Stimulated activated naive CD4-positive, alpha-beta T cell (primary cell): ENCODE measurements at places on chromosomes 7 and 10.
A peak's percentile ranks its signal among the peaks of the same experiment; 100 is the strongest.

GRCh38 chr7:157360483-157361025 is 23.8 kb downstream of the DNAJB6 start:
- no peak for DNase-seq

DNA sequence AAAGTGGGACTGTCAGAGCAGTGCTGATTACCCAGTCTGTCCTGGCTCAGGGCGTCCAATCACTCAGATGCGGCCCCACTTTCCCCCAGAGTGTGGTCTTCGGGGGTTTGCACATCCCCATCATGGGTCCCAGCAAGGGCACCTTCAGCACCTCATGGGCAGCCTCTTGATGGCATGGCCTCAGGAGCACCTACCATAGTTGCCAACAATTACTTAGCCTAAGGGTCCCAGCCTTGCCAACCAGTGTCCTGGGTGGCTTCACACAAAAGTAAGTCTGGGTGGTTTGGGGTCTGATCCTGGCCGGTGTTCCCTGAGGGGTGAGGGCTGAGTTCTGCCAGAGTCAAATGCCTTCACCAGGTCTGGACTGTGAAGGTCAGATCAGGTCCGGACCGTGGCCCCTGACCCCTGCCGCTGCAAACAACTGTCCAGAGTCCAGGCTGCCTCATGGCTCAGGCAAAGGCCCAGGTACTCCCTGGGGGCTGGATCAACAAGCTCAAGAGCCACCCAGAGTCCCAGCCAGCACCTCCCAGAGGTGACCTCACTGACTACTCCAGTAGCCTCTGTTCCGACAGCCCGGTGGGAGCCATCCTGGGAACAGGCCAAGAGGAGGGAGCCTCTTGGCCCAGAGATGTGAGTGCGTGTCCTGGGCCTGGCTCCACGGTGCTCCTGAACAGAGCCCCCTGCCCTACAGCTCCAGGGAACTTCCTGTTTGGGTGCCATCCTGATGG is 6.2 kb upstream of the MARVELD1 start:
- no peak for DNase-seq

- DNase-seq, result no peak
Measured at GRCh38 chr7:90910136-90910535, 314.0 kb downstream of the CDK14 start.

DNA sequence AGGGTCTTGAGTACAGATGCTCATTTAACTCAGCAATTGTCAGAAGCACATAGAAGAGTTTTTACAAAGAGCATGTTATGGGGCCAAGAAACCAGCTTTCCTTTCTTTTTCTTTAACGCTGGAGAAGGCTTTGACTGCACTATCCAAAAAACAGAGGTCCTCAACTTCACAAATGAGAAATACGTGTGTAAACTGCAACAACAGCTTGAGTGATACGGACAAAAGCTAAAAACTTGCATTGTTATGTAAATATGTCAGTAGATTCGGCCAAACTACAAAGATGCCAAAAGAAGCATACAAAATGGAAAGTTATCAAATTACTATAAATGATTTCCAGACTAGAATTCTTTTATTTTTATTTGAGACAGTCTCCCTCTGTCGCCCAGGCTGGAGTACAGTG is 62.4 kb upstream of the C10orf90 start:
- no peak for DNase-seq

DNA sequence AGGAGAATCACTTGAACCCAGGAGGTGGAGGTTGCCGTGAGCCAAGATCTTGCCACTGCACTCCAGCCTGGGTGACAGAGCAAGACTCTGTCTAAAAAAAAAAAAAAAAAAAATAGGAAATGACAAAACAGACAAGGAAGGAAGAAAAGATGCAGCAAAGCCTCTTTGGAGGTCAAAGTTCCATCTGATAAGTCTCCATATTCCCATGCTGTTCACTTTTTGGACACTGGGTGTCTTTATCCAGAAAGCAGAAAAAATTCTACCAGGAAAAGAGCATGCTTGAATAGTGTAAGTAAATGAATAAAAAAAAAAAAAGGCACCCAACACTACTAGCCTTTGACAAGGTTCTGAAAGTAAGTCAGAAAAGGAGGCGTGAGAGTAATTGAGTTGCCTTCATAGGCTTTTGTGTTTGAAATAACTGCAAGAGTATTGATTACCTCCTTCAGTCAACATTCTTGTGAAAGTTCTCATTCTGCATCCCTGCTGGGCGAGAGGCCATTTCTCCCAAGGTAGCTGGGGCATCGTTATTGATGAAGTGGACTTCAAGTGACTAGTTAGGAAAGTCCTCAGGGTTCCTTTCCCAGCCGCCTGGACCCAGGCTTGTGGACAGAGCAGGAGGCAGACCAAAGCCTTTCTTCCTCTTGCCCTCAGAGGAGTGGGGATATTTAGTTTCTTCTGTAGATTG is 133.3 kb upstream of the KIF5B start:
- no peak for DNase-seq

- DNase-seq, result no peak
Measured at GRCh38 chr10:36163827-36164226, 521.7 kb upstream of the FZD8 start.

GRCh38 chr10:62384057-62384446 is 9.9 kb downstream of the ZNF365 start:
- no peak for DNase-seq

DNA sequence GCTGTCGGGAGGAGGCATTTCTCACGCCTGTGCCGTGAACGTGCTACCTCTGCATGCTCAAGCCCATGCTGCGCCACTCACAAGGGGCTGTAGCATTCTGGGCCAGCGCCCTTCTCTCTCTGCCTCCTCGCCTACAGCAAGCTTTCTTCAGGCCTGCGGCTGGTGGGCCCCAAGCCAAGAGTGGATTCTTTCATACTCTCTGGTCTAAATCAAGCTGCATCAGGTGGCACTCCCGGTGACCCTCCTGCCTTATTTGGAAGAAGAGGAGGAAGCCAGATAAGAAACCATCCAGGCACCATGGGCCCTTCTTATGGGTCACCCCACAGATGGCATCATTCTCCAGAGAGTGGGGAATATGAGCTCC is 86.7 kb upstream of the DUSP5 start:
- no peak for DNase-seq

- no peak for DNase-seq
Measured at GRCh38 chr7:55534262-55534915, 37.9 kb downstream of the VOPP1 start.

GRCh38 chr7:138000081-138000701 is 1.7 kb downstream of the CREB3L2 start:
- DNase-seq, result no peak

GRCh38 chr10:16948361-16948760 is 131.1 kb upstream of the RSU1 start:
- no peak for DNase-seq

DNA sequence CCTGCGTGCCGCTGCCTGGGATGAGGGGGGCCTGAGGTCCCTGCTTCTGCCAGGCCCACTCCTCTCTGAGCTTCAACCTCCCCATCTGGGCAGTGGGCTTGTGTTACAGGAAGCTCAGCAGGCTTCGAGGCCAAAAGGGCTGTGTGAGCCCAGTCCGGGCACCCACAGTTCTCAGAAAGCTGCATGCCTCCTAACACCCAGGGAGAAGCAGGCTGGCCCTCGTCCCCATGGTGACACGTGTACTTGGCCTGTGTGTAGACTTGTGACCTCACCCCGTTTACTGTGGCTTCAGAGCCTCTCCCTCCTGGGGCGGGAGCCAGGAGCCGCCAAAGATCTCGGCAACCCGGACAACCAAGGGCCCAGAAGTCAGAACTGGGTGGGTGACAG is 2.2 kb upstream of the GRIFIN start:
- no peak for DNase-seq

- no peak for DNase-seq
Measured at GRCh38 chr7:45157653-45158401, at the start of gene RAMP3. Gene RAMP3 (plus strand): TSS chr7:45157791. CDS start chr7:45157829, 38 bp downstream.

- no peak for DNase-seq
Measured at GRCh38 chr7:66206119-66206933, 1.2 kb downstream of the TPST1 start.

GRCh38 chr7:120920591-120921274 is 29.8 kb upstream of the ING3 start:
- no peak for DNase-seq

- DNase-seq, result peak; percentile 66
Measured at GRCh38 chr10:32379318-32379949, 32.5 kb upstream of the EPC1 start.

- DNase-seq, result no peak
Measured at GRCh38 chr10:58588673-58589265, 76.1 kb downstream of the BICC1 start.

DNA sequence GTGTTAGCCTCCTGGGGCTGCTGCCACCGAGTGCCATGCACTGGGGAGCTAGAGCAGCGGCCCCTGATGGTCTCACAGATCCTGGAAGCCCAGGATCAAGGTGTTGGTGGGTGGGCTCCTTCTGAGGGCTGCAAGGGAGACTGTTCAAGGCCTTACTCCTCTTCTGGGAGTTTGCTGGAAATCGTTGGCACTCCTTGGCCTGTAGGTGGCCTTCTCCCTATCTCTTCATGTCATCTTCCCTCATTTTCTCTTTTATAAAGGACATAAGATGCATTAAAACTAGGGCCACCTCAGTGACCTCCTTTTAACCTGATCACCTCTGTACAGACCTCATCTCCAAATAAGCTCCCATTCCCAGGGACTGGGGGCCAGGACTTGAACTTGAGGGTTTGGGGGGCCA is 27.0 kb upstream of the ZNF862 start:
- no peak for DNase-seq
